ENCODE measurements at places on chromosomes 3 and 15.

- no peak for DNase-seq
Observed at GRCh38 chr3:185916042-185916833, 21.6 kb downstream of the TRA2B start.

GRCh38 chr3:49812916-49813496 is 747 bp downstream of the UBA7 start:
- no peak for DNase-seq

- peak; percentile 85 for DNase-seq
Observed at GRCh38 chr3:195271410-195272243, 668 bp upstream of the XXYLT1 start.

GRCh38 chr15:90062973-90063769 is 39.1 kb downstream of the IDH2 start:
- no peak for DNase-seq

- DNase-seq: peak; percentile 36
Observed at GRCh38 chr3:127590282-127590592, 296 bp downstream of the TPRA1 start.

- no peak for DNase-seq
Observed at GRCh38 chr15:58678683-58679082, 70.8 kb downstream of the ADAM10 start.
